Activated T-helper 9 cell treated with anti-CD3 and anti-CD28 coated beads, Interleukin-2, amount 50 U/mL, for 16 hours (primary cell): ENCODE measurements at places on chromosomes 3 and 15.

- DNase-seq: no peak
Measured at GRCh38 chr15:27324886-27325615, 354.1 kb downstream of the GABRG3 start.

GRCh38 chr15:50182219-50183013 lies 420 bp downstream of the SLC27A2 start:
- DNase-seq: no peak

- no peak for DNase-seq
Measured at GRCh38 chr3:176172492-176172891, 1024.8 kb downstream of the TBL1XR1 start.

DNA sequence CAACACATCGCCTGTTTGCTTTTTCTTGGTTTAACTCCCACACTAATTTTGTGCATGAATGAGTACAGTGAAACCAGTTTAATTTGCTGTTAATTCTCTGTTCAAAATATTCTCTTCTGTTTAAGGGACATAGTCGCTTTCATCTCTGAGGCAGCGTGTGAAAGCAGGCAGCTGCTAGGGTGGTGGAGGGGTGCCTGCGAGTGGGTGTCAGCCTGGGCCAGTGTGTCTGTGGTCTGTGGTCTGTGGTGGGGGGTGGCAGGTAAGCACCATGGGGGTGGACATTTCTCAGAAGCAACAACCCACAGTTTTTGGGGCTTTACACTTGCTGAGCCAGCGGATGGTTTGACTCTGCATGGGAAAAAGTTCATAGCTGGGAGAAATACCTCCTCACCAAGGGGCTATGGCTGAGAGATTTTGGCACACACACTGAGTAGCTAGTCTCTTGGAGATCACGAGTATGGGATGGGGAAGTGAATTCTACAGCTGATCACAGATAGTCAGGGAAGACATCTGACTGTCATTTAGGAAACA lies 109.2 kb downstream of the EPHB1 start:
- no peak for DNase-seq

- no peak for DNase-seq
Measured at GRCh38 chr15:53716909-53717876, 42.3 kb downstream of the WDR72 start.

- DNase-seq: no peak
Measured at GRCh38 chr15:47964229-47964628, 156.6 kb upstream of the SLC24A5 start.

- DNase-seq: no peak
Measured at GRCh38 chr3:39290255-39290654, 10.4 kb upstream of the CX3CR1 start.

DNA sequence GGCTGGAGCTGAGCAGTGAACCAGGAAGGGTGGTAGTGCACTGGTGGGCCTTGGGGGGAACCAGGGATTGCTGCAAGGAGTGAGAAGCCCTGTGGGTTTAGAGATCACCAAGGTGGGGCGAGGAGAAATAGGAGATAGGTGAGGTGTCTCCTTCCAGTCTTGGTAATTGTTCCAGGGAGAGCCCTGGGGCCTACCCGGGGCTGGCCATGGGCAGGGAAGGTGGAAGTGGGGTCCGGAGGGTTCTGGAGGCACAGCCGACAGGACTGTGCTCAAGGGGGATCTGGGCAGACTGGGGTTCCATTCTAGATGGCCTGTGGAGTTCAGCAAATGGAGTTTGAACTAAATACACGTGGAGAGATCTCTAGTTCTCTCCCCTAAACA lies 4.5 kb downstream of the CHST13 start:
- no peak for DNase-seq

GRCh38 chr15:51697163-51697562 lies 15.9 kb downstream of the SCG3 start:
- DNase-seq: no peak
